ENCODE measurements at places on chromosomes 7 and 10.

GRCh38 chr7:68936471-68937035 is 661.7 kb upstream of the AUTS2 start:
- DNase-seq = no peak

DNA sequence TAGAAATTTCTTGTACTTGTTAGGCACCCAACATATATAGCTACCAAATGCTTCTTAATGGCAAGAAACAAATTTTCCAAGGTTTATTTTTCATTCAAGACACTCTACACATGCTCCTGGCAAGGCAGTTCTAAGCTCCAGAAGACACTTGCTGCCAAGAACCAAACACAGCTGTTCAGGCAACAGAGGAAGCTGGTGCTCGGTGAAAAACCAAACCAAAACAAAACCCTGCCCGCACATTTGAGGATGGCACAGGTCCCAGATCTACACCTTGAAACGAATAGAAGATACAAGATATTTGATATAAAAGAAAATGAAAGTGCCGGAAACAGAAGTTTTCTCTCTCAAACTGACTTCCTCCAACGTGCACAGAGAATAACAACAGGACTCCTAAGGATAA is 4.9 kb upstream of the DNTT start:
- no peak for DNase-seq

- DNase-seq = peak; percentile 69
Measured at GRCh38 chr10:61634746-61635145, 28.0 kb upstream of the CABCOCO1 start.

GRCh38 chr10:49549640-49550346 is 10.9 kb upstream of the ERCC6 start:
- DNase-seq = no peak

- peak; percentile 84 for DNase-seq
Measured at GRCh38 chr7:80439894-80440821, 71.7 kb downstream of the GNAT3 start.

- DNase-seq = peak; percentile 73
Measured at GRCh38 chr7:133854739-133855138, 272.4 kb upstream of the LRGUK start.

DNA sequence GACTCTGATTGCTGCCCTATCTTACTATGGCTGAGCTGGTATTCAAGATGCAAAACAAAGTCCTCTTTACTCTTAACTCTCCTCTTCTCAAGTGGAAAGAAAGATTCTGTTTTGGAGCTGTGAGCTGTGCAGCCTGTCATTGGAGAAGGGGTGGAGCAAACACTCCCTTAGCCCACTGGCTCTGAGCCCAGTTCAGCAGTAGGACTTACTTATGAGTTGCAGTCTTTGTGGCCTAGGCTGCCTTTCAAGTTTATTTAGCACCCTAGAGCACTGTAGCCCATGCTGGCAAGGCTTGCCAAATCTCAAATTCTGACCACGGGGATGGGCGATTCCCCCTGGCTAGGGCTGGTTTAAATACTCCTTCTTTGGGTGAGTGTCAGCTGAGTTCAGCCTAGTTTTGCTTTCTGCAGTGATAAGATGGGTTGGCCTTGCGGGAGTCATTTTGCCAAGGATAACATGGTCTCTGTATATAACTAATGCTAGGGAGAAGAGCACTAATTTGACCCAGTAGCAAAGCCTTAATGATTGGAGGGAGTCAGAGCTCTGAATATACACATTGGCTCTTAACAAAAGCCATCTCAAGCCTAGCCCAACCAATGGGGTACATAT is 110.2 kb downstream of the MYO3A start:
- no peak for DNase-seq

DNA sequence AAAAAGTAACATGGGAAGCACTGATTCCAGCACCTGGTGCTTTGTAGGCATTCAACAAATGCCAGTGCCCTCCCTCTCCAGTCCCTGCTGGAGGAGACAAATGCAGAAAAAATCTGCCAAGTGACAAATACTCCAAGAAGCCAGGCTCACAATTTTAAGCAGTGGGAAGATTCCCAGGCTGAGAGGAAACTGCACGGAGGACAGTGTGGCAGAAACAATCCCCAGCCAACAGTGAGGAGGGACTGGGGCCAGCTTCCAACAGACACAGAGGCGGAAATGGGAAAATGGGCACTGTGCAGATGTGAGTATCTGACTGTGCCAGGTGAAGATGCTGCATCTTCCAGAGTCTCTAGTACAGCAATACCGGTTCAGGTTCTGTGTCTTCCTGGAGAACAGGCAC is 106.3 kb downstream of the SLIT1 start:
- DNase-seq = no peak

DNA sequence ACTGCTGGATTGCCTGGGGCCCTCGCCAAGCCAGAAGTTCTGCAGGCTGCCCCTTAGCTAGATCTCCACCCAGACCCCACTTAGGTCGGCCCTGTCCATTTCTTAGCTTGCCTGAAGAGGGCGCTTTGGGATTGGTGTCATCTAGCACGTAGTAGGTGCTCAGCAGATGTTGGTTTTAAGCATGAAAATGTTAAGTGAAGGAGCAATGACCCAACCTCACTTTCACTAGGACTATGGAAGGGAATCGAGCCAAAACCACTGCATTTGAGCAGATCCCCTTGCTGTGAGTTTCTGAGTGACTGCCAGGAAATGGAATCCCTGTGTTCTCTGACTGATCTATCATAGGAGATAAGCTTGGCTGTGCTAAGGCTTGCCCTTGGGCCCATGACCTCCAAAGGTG is 131.7 kb upstream of the EEPD1 start:
- DNase-seq = peak; percentile 18
